ENCODE measurements at places on chromosomes 4 and X.

DNA sequence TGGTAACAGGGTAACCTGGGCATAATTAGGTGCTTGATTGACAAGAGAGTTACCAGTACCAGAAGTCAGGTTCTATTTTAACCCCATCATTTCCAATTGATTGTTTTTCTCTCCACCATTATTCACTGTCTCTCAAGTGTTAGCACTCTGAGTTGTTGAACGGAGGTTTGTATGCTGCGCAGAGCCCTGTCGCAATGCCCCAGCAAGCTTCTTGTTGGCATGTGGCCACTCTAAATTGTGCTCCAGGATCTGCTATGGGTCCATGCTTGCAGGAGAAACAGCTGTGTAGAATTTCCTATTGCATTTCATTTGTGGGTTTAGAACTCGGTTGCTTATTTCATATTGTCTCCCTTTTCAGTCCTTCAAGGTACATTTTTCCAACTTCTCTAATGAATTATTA is 98.2 kb downstream of the KLHL8 start:
- DNase-seq: no peak

DNA sequence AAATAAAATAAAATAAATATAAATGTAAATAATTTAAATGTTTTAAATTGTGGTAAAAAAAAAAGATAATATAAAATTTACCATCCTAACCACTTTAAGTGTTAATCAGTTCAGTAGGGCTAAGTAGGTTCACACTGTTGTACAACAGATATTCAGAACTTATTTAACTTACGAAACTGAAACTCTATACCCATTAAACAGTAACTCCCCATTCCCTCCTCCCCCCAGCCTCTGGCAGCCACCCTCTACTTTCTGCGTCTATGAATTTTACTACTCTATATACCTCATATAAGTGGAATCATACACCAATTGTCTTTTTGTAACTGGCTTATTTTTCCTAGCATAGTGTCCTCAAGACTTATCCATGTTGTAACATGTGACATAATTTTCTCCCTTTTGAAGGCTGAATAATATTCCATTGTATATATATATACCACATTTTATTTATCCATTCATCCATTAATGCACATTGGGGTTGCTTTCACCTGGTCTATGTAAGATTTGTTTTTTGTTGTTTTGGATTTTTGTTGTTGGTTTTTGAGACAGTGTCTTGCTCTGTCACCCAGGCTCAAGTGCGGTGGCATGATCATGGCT is 32.5 kb upstream of the ELF2 start:
- no peak for DNase-seq

GRCh38 chrX:7378406-7378805 is 230.5 kb upstream of the PUDP start:
- no peak for DNase-seq

- no peak for DNase-seq
Measured at GRCh38 chr4:44046491-44046890, 402.1 kb downstream of the KCTD8 start.

DNA sequence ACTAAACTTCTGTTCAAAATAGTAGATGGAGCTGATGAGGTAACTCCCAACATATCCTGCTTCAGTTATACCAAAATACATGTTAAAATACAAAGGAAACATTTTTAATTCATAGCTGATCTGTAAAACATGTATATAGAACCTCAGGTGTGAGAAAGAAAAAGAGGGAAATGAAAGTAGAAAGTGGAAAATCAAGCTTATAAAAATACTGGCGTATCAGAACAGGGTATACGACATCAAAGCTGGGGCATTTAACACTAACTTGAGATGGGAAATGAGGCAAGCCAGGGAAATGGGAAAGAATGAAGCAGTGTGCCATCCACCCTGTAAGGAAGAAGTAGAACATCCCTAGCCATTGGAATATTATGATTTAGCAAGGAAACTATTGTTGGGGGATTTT is 767.5 kb downstream of the DMD start:
- no peak for DNase-seq

- DNase-seq: peak; percentile 74
Measured at GRCh38 chr4:151403656-151404055, 5.3 kb upstream of the FHIP1A start.

DNA sequence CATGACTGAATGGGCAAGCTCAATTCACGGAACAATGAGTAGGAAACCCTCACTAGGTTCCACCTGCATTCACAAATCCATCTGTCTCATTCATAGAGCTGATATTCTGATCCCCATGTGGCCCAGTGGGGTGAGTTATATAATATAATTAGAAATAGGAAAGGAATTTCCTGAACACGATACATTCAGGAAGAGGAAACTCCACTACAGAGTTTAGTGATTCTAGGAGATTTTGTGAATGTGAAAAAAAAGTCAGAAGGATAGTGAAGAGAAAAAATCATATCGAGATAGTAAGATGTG is 471.2 kb downstream of the GASK1B start:
- DNase-seq: no peak

DNA sequence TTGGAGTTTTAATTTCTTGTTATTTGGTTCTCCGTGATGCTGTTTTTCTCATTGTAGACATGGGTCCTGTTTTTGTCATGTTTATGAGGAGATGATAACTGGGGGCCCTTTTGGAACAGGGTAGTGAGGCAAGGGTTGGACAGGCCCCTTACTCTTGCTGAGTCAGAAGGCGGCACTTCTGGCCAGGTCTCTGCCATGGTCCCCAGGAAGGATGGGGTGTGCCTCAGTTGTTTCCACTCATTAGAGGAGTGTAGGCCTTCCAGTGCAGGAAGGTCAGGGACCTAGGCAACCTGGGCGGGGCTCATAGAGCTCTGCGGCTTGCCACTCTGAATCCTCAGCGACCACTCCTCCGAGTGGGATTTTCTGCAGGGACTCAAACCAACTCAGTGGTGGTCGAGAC is 68.2 kb downstream of the NELFA start:
- no peak for DNase-seq

DNA sequence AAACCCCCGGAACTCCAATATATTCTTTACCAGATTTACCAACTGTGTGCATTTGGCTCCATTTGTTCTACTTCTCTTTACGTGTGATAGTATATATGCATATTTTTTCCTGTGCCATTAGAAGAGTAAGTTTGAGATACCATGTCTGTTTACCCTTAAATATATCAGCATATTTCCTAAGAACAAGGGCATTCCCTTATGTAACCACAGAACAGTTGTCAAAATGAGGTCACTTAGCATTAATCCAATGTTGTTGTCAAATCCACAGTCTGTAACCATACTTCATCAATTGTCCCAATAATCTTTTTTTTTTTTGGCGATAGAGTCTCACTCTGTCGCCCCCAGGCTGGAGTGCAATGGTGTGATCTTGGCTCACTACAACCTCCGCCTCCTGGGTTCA is 55.2 kb downstream of the TBC1D14 start:
- peak; percentile 27 for DNase-seq
